ENCODE measurements at places on chromosomes 16 and 17.

DNA sequence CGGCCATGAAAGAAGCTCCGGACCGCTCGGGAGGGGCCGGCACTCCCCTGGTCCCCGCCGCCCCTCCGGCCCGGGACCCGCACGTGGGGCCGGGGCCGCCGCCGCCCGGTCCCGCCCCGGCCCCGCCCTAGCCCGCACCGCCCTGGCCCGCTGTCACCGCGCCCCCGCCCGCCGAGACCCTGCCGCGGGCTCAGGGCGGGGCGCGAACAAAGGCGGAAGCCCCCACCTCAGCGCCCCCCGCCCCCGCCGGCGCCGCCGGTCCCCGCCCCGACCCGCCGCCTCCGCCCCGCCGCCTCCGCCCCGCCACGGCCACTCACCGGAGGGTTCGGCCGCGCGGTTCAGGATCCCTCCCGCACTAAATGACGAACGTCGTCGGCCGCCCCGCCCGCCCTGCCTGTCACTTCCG lies at the start of gene ARHGDIA:
Gene ARHGDIA (minus strand): TSS at position 357 of the 406 bp plus-strand sequence. CDS start 1,407 bp downstream, outside the sequence.
- DNase-seq = no peak

DNA sequence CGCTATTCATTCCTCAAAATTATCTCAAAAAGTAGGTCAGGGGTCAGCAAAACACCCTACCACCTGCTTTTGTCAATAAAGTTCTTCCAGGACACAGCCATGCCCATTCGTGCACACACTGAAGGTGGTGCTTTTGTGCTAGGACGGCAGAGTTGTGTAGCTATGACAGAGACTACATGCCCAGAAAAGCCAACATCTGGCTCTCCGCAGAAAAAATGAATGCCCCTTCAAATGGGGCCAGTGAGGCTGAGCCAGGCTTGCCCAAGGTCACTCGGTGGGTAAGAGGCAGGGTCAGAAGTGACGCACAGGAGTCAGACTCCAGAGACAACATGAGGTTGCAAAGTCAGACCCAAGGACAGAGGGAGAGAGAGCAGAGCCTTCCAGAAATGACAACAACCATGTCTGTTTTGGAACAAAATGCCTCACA lies 200.1 kb downstream of the XYLT1 start:
- DNase-seq = no peak

- no peak for DNase-seq
Observed at GRCh38 chr16:73058221-73058615, 10.3 kb upstream of the ZFHX3 start.

GRCh38 chr16:11677451-11677951 lies 9.2 kb downstream of the SNN start:
- DNase-seq = no peak

DNA sequence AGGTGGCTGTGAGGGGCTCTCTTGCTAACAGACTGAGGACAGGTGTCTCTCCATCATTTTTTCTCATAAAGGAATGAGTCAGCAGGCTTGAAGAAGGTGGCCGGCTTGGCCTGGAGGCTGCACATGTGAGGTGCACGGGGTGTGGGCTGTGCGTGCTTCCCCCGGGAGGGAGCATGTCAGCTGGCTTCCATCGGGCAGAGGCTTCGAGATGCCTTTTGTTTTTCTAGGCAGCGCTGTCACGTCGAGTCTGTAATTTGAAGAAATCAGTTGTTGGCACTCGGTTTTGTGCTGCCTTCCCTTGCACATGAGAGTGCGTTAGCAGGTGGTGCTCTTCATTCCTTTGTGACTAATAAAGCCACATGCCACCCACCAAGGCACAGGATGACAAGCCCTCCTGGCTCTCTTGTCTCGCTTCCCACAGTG lies 89.7 kb downstream of the NPIPB11 start:
- DNase-seq = no peak

DNA sequence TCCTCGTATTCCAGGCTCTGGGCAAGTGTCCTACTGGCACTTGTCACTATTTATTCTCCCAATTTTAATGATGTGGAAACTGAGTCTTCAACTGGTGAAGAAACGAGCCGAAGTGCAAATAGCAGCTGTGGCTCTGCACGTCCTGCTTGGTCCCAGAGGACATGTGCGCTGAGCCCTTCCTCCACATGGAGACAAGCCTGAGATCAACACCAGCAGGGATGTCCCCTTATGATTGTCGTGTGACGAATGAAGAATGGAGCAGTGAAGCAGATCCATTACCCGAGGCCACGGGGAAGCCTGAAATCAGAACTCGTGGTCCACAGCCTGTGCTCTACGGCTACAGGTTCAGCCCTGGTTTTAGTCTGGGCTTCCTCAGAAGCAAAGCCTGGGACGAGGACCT lies 61.0 kb downstream of the FOXL1 start:
- DNase-seq = no peak

GRCh38 chr16:56607675-56608042 lies 725 bp upstream of the MT2A start:
- no peak for DNase-seq

DNA sequence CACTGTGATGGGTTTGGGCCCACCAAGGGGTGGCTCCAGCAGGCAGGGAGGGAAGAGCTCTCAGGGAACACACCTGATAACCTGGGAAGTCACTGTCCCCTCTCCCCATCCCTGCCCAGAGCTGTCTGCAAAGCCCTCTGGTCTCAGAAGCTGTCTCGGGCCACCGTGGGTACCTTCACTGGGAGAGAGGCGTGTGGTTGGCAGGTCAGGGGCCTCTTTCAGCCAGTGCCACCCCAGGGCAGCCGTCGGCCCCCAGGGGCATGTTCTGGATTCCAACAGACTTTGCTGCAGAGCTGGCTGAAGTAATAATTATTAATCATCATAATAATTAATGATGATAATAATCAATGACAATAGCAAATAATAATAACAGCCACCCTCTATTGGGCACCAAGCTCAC lies 21.1 kb downstream of the MGAT5B start:
- DNase-seq = no peak

DNA sequence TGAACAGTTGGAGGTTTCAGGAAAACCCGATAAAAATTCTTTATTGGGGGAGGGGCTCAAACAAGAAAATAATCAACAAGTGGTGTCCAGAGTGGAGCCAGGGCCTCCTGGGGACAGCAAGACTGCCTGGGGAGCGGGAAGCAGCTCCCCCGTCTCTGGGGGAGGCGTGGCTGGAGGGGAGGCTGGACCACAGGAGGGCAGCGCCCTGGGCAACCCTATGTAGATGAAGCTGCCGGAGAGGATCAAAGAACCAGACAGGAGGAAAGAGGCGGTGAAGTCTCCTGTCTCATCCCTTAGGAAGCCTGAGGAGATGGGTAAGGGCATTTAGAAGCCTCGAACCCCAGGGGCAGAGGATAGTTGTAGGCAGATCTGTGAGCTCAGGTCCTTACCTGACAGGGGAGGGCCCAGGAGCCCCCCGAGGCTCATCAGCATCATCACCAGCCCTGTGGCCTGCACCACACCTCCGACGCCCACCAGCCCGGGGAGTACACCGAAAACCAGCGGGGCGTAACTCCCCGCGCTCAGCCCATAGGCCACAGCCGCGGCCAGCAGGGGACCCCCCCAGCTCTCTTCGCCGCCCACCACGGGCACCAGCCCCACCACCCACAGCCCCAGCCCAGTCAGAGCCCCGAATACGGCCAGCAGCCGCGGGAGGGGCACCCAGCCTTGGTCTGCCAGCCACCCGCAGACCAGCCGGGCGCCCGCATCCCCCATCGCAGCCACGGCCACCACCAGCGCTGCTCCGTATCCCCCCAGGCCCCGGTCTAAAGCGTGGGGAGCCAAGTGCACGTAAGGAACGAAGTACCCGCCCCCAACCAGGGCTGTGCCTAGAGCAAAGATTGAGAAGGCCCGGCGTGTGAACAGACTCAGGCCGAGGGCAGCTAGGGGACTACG lies 2.0 kb downstream of the SLC16A11 start:
- no peak for DNase-seq

DNA sequence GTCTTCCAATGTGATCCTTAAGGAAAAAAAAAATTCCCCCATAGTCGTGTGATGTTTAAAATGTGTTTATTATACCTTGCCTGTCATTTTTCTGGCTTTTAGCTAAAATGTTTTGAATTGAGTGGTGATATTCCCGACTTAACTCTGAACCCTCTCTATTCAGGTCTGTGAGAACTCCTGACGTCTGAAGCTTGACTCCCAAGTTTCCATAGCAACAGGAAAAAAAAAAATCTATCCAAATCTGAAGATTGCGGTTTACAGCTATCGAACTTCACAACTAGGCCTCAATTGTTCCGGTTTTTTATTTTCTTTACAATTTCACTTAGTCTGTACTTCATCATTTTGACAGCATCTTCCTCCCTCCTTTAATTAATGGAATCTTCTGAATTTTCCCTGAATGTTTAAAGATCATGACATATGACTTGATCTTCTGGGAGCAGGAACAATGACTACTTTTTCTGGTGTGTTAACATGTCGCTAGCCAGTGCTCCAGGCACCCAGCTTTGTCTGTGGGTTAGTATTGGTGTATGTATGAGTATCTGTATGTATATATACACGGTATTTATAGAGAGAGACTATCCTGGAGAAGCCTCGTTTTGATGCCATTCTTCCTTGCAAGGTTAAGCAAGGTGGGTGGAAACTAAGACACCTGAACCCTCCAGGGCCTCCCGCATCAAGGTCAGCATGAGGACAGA lies 12.8 kb upstream of the HSBP1 start:
- no peak for DNase-seq

DNA sequence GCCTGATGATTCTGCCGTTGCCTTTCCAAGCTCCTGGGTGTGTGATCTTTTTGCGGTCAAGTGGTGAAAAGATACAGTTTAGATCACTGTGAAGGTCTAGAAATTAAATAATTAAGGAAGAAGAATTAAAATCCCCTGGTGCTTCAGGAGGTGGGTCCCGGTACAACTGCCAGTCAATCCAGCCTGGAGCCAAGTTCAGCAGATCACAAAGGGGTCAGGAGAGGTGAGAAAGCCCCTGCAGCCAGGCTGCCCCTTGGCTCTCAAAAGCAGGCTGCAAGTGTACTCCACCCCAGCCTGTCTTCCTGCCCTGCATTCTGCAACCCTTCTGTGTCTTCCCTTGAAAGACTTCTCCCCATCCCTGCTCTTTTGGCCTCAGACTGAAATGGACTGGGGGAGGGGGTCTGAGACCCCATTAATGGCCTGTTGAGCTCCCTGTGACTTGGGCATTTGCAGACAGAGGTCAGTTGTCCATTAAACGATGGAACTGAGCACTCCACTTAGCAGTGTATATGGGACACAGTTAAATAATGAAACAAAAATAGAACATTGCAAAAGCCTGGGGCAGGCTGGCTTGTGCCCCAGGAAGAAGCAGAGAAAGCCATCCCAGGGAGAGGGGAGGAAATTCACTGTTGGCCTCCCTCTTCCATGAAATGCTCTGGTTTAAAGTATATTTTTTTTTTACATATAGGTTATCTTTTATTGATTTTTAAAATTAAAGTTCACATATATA lies 15.1 kb downstream of the CACNG5 start:
- DNase-seq = no peak

DNA sequence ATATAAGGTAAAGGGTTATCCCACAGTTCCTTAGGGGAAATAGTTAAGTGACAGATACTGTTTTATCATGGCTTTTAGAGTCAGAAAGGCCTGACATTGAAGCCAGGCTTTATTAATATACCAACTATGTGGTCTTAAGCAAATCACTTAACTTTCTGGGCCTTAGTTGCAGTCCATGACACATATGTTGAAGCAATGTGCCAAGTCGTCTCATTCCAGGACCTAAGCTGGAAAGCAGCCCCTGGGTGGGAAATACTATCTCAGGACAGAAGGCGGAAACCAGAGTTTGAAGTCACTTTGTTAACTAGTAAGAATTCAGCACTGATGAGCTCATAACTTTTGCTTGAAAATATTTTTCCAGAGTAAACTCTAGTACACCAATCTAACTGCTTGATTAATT lies 80.0 kb downstream of the USP32 start:
- DNase-seq = no peak

DNA sequence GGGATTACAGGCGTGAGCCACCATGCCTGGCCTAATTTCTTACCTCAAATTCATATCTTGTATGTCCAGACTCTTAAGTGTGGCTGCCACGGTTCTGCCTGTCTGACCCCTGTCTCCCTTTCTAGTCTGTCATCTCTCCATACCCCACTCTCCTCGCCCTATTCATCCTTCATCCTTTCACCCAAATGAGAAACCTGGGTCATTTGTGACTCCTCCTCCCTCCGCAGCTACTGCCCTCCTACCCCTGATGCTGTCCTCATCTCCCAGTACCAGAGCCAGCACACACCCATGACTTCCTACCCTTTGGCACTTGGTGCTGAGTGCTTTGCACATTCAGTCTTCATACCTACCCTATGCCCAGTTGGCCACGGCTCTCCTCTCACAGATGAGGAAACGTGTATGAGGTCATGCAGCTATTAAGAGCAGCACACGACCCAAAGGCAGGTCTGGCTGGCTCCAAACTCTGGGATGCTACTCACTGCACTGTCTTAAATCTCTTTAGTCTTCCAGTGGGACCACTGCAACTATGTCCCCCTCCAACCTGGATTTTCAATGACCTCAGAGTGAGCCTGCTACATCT lies 1.6 kb downstream of the SPATA32 start:
- DNase-seq = no peak

DNA sequence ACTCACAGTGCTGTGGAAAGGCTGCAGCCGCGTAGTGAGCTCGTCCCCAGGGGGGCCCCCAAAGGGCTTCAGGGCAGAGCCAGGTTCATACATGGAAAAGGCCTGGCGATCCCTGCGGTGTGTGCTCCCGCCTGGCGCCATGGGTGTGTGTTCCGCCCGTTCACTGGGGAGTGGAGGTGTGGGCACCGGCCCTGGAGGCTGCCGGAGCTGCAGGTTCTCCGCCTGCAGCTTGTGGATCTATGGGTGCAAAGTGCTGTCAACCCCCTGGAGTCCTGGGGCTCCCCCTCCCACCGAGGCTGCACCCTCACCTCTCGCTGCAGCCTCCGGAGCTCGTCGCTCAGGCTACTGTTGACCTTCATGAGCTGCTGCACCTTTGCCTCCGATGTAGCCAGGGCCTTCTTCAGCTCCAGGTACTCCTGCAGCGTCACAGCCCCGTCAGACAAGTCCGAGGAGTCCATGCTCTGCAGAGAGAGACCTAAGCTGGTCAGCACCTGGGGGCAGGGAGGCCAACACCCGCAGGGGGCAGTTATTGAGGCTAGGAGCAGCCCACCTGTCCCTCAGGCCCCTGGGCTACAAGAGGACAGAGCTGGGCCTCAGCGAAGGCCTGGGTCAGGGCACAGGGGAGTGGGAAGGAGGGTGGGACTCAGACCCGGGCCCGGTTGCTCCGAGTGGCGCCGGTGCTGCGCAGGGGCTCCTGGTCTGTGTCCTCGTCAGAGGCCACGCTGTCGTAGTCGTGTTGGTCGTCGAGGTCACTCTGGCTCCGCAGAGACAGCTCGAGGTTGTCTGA lies 7.9 kb downstream of the TP53I13 start:
- no peak for DNase-seq

GRCh38 chr16:31467151-31467773 lies 4.7 kb upstream of the TGFB1I1 start:
- DNase-seq = no peak

DNA sequence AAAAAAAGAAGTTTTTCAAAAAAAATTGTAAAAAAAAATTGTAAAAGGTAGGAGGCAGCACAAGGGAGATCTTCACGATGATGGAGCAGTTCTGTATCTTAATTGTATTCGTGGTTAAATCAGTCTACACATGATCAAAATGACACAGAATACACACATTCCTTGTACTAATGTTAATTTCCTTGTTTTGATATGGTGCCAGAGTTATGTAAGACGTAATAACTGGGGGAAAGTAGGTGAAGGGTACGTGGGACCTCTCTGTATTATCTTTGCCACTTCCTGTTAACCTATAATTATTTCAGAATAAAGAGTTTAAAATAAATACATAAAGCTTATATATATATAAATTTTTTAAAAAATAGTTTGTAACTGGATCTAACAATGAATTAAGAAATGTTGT lies 36.8 kb downstream of the HELZ start:
- no peak for DNase-seq

GRCh38 chr17:49576917-49577649 lies 1.4 kb downstream of the NXPH3 start:
- DNase-seq = no peak

All from COLO829 (cell line).